Naive thymus-derived CD8-positive, alpha-beta T cell (primary cell): ENCODE measurements at places on chromosomes 2 and 18. TPM values are rescaled to one million over a fixed set of nuclear protein-coding genes. Genes with fewer than 3 reads are reported as not detected.

DNA sequence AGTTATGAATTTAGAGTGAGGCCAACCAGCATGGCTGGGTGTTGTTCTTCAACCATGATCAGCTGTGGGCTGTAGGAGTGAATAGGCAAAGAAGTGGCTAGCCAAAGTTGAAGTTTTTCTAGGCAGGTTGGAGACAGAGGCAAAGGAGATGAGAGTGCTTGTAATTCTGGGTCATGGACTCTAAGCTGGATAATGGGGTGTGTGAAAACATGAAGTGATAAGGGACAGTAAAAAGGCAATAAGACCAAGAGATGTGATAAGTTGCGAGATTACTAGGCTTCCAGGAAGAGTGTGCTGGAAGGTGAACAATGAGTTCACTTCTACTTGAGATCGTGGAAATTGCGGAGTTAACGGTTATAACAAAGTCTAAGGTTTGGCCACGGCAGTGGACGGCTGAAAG is 118.6 kb upstream of the RNF152 start:
- no peak for DNase-seq
- H3K27me3 ChIP-seq: peaks cover 2% of the 10 kb centered on the region
- no peak overlapping the region for H3K4me3 ChIP-seq
- no peak overlapping the region for H3K27ac ChIP-seq
- no peaks in the 10 kb centered on the region for H3K4me1 ChIP-seq
- peaks cover 4% of the 10 kb centered on the region for H3K36me3 ChIP-seq

Gene REG1B
- not detected for total RNA-seq

DNA sequence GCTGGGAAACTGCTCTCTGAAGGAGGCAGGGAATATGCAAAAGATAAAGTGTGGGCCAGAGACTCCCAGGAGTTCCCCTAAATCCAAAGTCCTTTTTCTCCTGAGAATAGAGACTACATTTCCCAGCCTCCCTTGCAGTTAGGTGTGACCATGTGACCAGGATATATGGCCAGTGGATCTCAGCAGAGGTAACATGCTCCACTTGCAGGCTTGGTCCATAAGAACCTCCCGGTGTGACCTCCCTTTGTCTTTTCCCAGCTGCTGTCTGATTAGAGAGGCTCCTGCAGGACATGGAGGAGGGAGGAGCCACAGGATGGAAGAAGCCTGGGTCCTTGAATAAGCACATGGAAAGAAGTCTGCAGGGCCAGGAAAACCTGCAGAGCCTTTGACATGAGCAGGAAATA is 76.2 kb downstream of the TGFA start:
- no peak overlapping the region for H3K4me3 ChIP-seq
- H3K27ac ChIP-seq: no peak overlapping the region
- peaks cover 41% of the 10 kb centered on the region for H3K4me1 ChIP-seq
- DNase-seq: no peak

- H3K27ac ChIP-seq: no peak overlapping the region
- no peak overlapping the region for H3K4me3 ChIP-seq
- no peaks in the 10 kb centered on the region for H3K36me3 ChIP-seq
- no peak for DNase-seq
These were observed 278.4 kb downstream of the LRRTM1 start for GRCh38 chr2:80026040-80026729.

- no peak for DNase-seq
- no peaks in the 10 kb centered on the region for H3K36me3 ChIP-seq
These were observed 551.4 kb downstream of the NRXN1 start for GRCh38 chr2:50480507-50480906.

GRCh38 chr2:234029150-234029733 is 21.3 kb upstream of the SPP2 start:
- H3K4me3 ChIP-seq: no peak overlapping the region
- H3K4me1 ChIP-seq: peaks cover 59% of the 10 kb centered on the region
